ENCODE measurements at places on chromosomes 7 and 10. TPM values are rescaled to one million over a fixed set of nuclear protein-coding genes. Genes with fewer than 3 reads are reported as not detected.

Gene SLC18A2
- 1.6 TPM for total RNA-seq

Gene SLC13A1
- 0.40 TPM for total RNA-seq

- no peak for DNase-seq
Measured at GRCh38 chr7:88041583-88041982, 107.5 kb downstream of the ADAM22 start.

DNA sequence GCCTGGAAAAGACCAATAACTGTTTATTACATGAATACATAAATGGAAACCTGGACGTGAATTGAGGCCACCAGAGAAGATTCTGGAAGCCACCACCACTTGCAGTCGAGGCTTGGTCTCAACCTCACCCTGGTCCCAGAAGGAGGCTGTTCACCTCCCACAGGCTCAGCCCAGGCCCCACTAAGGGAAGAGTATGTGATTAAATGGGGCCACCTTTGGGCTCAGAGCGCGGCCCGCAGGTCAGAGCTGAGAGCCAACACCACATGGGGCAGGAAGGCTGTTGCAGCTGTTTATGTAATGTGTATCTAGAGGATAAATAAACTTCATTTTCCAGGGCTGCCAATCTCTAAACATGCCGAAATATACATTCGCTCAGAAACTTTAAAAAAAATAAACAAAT, 17.6 kb upstream of the FGFR2 start:
- DNase-seq, result no peak

DNA sequence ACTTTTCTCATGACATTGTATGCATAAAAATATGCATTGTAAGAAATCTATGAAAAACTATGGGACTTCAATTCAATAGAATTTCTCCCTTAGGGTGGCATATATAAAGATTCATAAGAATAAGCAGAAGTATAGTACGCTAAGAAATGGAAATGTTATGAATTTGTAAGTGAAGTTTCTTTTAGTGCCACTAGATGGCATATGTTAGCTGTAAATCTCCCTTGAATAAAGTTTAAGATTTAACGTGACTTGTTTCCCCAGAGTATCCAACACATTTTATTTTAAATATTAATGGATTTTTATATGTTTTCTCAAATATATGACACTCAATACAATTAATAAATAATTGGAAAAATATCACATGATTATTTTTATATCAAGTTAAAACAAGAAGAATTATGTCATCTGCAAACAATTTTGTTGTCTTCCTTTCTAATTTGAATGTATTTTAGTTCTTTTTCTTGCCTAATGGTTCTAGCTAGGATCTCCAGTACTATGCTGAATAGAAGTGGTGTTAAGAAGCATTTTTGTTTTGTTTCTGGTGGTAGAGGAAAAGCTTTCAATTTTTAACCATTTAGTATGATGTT, 287.2 kb downstream of the HGF start:
- no peak for DNase-seq

GRCh38 chr7:7772397-7772821, 54.0 kb upstream of the RPA3 start:
- no peak for DNase-seq

- DNase-seq, result no peak
Measured at GRCh38 chr10:62617652-62618051, 186.9 kb upstream of the ADO start.

GRCh38 chr10:80506189-80506575, 31.5 kb upstream of the SH2D4B start:
- DNase-seq, result no peak

DNA sequence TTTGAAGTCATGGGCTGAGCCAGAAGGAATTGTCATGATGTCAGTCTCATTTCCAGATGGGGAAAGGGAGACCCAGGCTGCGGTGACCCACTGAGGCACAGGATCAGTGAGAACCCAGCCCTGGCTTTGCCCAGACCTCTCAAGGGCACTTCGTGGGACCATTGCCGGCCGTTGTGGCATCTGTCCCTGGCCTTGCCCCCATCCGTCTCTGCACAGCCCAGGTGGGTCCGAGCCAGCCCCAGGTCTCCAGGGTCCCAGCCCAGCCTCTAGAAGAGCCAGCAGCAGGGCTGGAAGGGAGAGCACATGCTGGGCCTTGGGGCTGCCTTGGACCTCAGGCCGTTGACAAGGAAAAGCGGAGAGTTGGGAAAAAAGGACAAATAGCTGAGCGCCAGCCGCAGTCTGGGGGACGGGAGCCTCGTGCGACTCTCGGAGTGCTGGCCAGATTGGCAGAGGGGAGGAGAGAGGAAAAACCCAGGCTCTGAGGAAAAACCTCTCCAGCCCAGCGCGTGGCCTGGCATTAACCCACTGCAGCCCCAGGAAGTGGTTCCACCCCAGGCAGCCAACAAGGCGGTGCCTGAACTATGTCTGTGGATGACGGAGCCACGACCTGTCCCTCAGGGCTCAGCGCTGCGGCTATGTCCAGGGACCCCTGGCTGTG, 30.2 kb downstream of the GRIFIN start:
- DNase-seq, result no peak

DNA sequence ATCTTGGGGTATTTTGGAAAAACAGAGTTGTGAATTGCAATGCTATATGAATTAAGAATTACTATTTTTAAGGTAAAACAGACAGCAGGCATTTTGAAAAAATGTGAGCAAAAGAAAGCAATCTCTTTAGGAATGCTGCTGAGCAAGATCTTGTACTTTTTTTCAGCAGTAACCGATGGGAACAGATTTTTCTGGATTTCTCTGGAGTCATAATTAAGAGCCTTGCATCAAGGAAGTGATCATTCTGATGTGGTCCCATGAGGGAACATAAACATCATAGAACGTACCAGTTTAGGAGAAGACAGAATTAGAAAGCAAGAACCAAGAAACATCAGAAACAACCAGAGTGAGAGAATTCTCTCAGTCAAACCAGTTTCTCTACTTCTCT, 157.0 kb upstream of the AGR3 start:
- DNase-seq, result no peak

- DNase-seq, result no peak
Measured at GRCh38 chr10:1403508-1404322, 333.6 kb downstream of the ADARB2 start.

GRCh38 chr10:78402591-78402990, 368.9 kb downstream of the RPS24 start:
- DNase-seq, result no peak

DNA sequence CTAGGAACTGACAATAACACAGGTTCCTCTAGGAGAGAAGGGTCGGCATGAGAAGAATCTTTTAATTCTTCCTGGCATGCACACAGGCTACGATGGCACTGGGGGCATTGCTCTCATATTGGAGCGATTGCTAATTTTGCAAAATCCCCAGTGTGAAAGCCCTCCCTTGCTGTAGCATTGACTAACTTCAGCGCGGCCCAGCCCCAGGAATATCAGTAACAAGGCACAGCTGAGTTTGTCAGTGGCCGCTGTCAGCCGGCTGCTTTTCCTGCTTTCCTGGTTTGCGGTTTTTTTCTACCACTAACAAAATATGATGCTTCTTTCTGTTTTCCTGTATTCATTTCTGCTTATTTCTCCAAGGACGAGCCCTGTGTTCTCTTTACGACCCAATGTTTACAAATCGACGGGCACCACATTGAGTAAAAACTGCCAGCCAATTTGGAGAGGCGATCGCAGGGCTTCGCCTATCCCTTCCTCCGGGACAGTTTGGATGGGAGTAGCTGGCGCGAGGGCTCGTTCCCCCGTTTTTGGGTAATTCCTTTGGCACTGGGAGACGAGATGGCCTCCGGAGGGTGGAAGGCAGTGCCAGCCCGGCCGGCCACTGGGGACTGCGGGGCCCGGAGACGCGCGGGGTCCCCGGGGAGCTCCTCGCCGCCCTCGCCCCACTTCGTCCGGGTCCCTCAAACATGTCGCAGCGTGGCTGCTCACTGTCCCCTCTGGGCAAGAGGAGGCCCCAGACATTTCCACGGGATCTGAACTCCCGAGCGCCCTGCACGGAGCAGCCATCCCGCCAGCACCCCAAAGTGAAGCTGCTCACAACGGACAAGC, 967 bp downstream of the ADARB2 start:
- no peak for DNase-seq

DNA sequence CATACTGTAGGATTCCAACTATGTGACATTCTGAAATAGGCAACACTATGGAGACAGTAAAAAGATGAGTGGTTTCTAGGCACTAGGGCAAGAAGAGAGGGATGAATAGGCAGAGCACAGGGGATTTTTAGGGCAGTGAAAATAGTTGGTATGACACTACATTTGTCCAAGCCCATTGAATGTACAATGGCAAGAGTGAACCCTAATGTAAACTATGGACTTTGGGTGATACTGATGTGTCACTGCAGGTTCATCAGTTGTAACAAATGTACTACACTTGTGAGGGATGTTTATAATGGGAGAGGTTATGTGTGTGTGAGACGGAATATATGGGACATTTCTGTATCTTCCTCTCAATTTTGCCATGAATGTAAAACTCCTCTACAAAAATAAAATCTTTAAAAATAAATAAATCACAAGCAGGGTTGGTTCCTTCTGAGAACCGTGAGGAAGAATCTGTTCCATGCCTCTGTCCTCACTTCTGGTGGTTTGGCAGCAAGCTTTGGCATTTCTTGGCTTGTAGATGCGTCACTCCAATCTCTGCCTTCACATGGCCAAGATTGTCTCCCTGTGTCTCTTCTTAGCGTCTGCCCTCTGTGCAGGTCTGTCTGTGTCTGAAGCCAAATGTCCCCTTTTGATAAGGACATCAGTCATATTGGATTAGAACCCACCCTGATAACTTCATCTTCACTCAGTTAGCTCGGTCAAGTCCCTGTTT, 83.1 kb upstream of the AGBL3 start:
- no peak for DNase-seq

DNA sequence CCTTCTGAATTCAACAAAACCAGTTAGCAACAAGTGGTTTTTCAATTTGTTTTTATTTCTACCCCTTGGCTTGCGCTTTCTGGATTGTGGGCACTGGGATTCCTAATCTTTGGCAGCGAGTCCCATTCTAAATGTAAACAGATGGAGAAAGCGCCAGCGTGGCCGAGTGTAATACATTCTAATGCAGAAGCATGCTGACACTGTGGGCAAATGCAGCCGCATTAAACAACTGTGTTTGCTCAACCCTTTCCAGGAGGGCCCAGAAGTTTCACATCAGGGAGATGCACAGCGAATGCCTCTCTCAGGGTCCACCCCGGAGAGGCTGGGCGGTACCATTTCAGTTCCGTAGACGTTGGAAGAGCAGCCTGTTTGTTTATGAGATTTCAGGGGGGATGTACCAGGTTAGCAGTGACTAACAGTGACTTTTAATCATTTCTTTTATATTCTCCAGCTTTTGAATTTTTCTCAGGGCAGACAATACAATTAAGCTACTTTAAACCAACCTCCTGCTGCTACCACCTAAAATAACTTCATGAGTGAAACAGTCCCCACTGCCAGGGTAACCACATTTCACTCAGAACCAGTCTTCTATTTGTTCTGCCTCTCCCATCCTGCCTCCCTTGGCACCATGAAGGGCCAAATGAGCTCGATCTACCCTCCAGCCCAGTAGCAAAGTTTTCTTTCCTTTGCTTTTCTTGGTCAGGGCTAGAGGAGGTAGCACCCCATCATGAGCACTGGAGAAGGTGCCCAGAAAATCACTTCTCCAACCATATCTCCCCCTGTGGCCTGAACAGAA, 164.2 kb upstream of the ITGB1 start:
- no peak for DNase-seq

DNA sequence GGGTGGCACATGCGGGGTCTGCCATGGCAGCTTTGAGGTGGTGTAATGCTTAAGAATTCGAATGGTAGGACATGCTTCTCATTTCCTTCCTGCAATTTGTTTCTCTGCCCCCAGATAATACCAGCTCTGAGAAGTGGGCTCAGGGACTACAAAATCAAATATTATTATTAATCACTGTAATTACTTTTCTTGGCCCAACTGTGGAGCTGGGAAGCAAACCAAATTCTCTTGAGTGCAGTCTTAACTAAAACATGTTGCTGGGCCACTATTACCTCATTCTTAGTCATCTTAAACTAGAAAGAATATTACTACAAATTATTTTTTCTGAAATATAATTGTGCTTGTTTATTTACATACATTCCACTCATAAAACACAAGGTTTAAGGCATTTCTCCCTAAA, 566.7 kb upstream of the NRP1 start:
- no peak for DNase-seq

Measured in colonic mucosa (tissue), 4 donors.